ENCODE measurements at places on chromosomes 7 and 10. TPM values are rescaled to one million over a fixed set of nuclear protein-coding genes. Genes with fewer than 3 reads are reported as not detected.

The TMEM213 gene
- polyA plus RNA-seq, result not detected

The AEBP1 gene
- 0.30 TPM for polyA plus RNA-seq

The PLEKHA8 gene
- 43.1 TPM for polyA plus RNA-seq

The GSTO2 gene
- polyA plus RNA-seq, result 2.2 TPM

The FXYD4 gene
- not detected for polyA plus RNA-seq

The GARIN1A gene
- 1.7 TPM for polyA plus RNA-seq

The EVX1 gene
- not detected for polyA plus RNA-seq

The TACC2 gene
- 17.6 TPM for polyA plus RNA-seq

The CASTOR2 gene
- polyA plus RNA-seq, result 13.7 TPM

The PSMA2 gene
- polyA plus RNA-seq, result 225 TPM

The COL28A1 gene
- polyA plus RNA-seq, result 1.4 TPM

The LIPK gene
- not detected for polyA plus RNA-seq

The HOXA5 gene
- polyA plus RNA-seq, result not detected

The IFT22 gene
- polyA plus RNA-seq, result 50.9 TPM

The PRR15 gene
- polyA plus RNA-seq, result not detected

The EMX2 gene
- 0.12 TPM for polyA plus RNA-seq

The HECTD2 gene
- polyA plus RNA-seq, result 78.8 TPM
